ENCODE measurements at places on chromosomes 1 and 21.

DNA sequence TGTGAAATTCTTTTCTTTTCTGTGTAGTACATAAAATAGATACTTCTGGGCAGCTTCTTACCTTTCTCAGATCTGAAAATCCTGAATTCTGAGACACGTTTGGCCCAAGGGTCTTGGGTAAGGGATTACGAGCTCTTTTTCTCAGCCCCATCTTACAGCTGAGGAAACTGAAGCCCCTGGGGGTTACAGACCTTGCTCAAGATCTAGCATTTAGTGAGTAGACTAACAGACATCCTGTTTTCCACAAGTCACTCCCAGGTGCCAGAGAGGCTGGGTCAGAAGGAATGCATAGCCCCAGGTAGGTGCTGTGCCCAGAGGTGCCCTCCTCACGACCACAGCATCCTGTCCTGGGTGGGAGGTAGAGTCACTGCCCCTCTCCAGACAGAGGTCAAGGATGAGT, 13.2 kb upstream of the CREG1 start:
- DNase-seq: no peak

DNA sequence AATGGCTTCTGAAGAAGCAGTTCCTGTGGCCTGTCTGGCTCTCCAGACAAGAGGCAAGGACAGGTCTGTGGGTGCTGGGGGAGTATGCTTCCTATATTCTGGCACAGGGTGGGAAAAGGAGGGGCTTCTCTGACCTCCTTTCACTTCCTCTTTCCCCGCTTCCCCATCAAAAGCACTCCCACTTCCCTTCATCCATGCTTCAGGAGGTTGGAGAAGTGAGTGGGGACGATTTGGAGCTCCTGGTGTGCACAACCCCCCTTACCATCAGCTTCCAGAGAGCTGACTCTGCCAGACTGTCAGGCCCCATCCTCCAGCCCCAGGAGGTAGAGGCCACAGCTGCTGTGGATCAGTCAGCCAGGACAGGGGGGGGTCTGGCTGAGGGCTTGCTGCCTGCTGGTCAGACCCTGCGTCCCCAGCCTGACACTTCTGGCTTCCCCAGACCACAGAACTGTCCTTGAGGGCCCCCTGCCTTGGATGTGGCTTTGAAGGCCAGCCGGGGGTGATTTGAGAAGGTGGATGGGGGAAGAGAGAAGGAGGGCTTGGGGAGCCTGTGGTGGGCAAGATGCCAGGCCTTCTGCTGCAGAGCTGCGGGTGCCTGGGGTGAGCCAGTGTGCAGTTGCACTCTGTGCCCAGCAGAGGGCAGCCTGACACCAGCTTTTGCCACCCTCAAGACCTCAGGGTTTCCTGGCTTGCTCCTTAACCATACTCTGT, 21.5 kb upstream of the TMEM222 start:
- DNase-seq: peak; percentile 43

- DNase-seq: no peak
These were observed 29.2 kb upstream of the PDE9A start for GRCh38 chr21:42624095-42624790.

DNA sequence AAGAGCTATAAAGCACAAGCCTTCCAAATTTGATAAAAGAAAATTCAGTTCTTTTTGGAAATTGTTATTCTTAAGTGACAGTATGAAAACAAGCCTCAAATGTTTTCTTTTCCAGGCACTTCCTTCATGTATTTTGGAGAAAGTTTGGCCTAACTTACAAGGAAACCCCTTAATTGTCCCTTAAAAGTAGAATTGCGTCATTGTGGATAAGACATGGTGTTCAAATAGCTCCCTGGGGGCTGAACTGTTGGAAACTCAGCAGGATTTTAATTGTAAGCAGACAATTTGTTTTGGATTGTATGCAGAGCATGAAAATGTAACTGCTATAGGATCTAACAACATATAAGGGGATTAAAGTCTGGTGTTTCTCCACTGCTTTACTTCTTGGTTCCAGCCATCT, 35.4 kb upstream of the FGGY start:
- no peak for DNase-seq

Measured in stimulated activated CD8-positive, alpha-beta memory T cell treated with anti-CD3 and anti-CD28 coated beads, Interleukin-4, amount 100 ng/mL, for 4 hours (primary cell).